ENCODE measurements at places on chromosomes 12 and 14. TPM values are rescaled to one million over a fixed set of nuclear protein-coding genes. Genes with fewer than 3 reads are reported as not detected.

Gene RD3L
- not detected for total RNA-seq

Gene NPFF
- total RNA-seq: not detected

Gene TMPRSS12
- not detected for total RNA-seq

Gene RNASE3
- total RNA-seq: not detected

Gene ABCC9
- total RNA-seq: 75.2 TPM

Gene ALDH1L2
- 27.7 TPM for total RNA-seq

Gene SDS
- total RNA-seq: not detected

GRCh38 chr14:26765768-26766520 is 168.1 kb upstream of the NOVA1 start:
- DNase-seq: no peak

DNA sequence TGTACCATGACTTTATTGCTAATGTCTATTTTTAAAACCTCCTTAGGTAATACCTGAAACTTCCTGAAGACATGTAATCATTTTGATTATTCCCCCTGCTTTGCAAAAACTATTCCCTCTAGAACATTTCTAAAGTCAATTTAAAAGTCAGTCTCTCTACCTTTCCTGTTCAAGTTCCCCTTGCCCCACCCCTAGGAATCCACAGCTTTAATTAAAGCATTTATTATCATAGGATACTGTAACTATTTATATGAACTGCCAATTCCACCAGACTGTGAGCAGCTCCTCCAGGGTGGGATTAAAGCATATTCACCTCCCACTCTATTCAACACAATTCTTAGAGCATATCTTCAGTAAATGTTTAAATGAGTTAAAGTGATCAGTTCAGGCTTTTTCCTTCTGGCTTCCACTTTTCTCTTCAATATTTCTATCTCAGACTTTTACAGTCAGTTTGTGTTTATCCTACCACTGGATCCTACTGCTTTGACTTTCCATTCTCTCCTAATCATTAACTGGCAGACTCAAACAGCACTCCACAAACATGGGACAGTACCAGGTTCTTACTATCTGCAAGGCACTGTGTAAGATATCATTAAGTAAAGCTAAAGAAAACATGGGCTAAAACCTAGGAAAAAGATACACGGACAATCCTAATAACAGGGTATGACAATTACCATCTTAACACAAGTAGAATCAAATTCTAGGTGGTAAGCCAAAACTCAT is 39.1 kb downstream of the PTPN21 start:
- DNase-seq: no peak

- DNase-seq: no peak
These were observed 124.4 kb downstream of the SLC25A21 start for GRCh38 chr14:37047996-37048395.

GRCh38 chr12:54977857-54978256 is 6.7 kb downstream of the TESPA1 start:
- no peak for DNase-seq

- no peak for DNase-seq
These were observed 99.5 kb downstream of the PDZRN4 start for GRCh38 chr12:41287500-41288141.

DNA sequence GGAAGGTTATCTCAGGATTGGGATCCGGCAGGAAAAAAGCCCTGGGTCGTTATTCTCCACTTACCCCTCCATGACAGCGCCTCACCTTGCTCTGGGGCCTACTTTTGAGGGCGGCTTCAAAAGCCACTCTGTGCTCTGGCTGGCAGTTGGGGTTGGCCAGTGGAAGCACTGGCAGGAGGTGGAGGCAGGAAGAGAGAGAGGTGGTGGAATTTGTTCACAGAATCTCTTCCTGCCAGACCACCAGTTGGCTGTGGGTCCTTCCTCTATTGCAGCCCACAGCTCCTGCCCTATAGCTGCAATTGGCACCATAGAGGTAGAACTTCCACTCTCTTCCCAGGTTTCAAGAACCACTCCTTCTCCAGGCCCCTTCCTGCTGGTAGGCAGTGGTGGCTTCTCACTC is 32.7 kb upstream of the SDR39U1 start:
- no peak for DNase-seq

DNA sequence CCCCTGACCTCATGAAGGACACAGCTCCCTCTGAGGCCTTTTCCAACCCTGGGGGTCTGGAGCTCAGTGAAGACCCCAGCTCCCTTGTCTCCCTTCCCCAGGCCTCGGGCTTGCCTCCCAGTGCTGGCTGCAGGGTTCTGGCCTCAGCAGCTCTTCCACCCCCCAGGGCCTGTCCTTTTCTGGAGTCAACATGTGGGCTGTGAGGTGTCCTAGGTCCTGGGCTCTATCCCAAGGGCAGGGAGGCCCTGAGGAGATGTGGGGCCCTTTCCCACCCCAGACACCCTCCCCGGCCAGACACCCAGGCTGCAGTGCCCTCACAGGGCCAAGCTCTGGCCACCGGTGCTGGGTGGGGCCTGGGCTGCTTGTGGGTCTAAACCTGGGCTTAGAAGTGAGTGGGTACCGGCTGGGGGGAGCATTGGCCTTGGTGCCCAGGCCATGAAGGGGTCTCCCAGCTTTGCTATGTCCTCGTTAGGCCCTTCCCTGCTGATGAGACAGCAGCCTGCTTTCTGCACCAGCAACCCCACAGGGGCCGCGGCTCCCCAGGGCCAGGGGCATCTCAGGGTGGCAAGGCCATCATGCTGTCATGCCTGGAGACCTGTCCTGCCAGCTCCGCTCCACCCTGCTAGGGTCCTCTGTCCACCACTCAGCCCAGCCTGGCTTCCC is 2.7 kb upstream of the CRIP2 start:
- no peak for DNase-seq

DNA sequence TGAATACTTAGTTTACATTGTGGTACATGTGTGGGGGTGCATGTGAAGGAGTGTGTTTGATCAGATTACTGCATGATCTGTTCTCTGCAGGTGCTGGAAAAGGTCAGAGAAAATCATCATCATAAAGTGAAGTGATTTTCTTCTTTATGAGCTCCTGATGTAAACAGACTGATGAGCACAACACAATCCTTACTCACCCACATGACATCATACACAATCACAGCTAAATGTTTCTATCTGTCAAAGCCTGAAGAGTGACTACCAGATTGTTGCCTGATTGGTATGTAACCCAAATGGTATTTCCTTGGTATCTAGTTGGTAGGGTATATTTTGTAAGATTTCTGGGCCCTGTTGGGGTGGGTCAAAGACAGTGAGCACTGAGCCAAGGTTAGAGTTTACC is 270.8 kb downstream of the FOXG1 start:
- no peak for DNase-seq

- DNase-seq: no peak
These were observed 214.9 kb upstream of the HMGA2 start for GRCh38 chr12:65609359-65609771.

DNA sequence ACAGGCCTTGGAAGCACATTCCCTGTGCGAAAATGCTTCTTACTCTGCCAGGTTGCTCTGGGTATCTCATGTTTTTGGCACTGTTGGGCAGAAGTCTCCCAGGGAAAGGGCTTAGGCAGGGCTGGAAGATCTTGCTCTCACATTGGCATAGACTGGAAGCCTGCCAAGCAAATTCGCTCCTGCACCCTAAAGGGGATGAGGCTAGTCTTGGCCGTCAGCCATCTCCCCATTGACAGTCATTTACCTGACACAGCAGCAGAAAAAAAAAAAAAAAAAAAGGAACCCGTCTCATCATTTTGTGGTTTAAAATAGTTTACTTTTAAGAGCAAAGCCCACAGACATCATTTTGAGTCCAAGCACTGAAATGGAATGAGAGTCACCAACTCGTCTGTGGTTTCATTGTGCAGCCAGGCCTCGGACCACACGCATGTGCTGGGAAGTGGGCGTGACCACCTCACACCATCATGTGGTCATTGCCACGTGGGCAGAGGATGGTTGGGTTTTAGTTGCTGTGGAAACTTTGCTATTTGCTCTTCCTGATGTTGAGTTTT is 84.8 kb downstream of the NRXN3 start:
- DNase-seq: no peak

- no peak for DNase-seq
These were observed 402.9 kb upstream of the PDE3A start for GRCh38 chr12:19965196-19966038.

DNA sequence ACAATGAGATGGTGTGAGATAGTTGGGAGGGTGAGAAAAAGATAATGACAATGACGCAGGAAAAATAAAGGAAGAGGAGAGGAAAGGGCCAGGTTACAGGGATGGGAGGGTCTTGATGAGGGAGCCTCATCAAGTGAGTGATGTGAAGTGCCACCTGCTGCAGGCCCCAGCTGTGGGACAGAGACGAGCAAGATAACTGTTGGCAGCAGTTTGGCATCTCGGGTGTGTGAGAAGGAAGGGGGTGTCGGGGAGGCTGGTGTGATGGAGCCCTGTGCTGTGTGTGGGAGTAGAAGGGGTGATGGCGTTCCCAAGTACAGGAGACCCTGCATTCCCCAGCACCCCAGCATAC is 11.4 kb upstream of the TAC3 start:
- DNase-seq: no peak

DNA sequence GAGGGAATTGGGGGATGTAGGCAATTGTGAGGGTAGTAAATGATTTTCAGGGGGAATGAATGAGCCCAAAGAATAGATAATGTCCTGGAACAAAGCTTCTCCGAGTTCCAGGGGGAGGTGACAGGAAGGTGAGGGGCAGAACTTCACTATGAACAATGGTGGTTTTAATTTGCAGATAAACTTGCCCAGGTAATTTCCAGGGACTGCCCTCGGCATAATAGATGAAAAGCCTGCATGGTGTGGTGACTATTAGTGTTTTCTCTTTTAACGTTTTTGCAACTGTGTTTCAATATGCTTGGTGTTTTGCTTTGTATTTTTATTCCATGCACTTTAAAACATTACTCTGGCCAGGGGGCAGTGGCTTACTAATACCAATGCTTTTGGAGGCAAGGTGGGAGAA is 325.2 kb upstream of the RGS6 start:
- DNase-seq: no peak

GRCh38 chr12:105876396-105876927 is 262.3 kb downstream of the NUAK1 start:
- no peak for DNase-seq

- no peak for DNase-seq
These were observed 16.8 kb upstream of the ITPK1 start for GRCh38 chr14:93132472-93133065.

DNA sequence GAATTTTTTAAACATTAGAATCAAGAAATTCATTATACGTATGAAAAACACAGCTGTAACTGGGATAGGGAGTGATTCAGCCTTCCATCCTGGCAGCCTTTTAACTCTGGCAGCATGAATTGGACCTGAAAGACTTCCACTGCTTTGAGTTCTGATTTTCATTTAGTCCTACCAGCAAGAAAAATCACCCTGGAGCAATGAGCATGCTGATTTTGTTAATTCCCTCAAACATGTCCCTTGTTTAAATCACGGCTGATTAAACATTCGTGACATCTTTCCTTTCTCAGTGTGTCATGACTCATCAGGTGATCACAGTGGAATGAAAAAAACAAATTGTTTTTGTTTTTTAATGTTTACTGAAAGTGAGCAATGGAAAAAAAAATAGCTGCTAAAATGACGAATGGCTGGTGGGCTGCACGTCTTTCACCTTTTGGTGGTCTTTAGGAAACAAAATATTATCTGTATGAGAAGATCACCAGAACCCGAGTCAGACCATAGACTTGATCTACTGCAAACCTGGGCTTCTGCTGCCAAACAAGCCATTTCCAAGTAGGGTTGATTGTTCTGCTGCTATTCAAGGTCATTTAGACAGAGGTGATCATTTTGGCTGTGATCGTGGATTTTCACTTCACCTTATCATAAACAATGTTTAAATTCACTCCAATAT is 67.0 kb upstream of the CAND1 start:
- DNase-seq: no peak

GRCh38 chr14:90288651-90289355 is 32.5 kb downstream of the PSMC1 start:
- DNase-seq: no peak

Data from urinary bladder (tissue), 4 donors.